ENCODE measurements at places on chromosomes 1 and 21.

- DNase-seq, result no peak
These were observed 758 bp upstream of the ATAD3B start for GRCh38 chr1:1470626-1471388.

DNA sequence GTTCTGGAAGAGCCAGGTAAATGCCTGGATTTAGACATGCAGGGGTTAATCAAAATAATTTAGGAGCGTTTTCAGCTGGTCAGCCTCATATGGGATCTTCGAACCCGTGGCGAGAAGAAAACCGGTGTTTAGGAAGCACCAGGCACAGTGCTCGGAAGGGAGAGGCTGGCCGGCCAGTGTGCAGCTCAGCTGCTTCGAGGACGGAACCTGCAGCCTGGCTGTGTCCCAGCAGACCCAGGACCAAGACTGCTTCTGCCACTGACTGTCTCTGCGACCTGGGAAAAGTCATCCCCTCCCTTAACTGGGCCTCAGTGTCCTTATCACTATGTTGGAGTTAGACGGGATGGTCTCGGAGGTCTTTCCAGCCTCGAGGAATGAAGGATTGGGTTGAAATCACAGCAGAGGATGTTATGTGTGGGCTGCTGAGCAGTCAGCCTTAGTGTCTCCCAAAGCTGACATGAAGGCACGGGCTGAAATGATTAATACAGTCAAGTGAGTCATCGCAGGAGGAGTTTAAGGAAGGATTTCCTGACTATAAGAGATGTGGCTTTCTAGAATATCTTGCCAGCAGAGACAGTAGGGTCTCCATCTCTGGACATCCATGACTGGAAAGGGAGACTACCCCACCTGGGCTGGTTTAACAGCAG lies 20.8 kb downstream of the PPFIA4 start:
- DNase-seq, result no peak

DNA sequence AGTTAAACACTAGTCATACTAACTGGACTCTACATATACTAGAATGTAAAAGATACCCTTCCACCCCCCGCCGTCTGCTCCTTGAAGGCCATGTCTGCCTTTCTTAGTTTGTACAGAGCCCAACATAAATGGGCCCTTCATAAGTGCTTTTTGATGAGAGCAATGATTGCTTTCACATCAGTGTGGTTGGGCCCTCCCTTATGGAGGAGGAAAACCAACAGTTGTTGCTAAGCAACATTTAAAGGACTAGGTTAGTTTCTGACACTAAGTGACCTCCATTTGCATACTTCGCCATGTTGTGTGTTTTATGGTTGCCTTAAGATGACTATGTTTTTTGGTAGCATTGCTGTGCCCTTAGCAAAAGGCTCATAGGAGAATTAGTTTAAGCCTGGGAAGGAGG lies 182.0 kb upstream of the SGIP1 start:
- DNase-seq, result no peak

- DNase-seq, result no peak
These were observed 11.6 kb upstream of the S100A7A start for GRCh38 chr1:153404768-153405167.

- no peak for DNase-seq
These were observed 1.3 kb upstream of the MTARC1 start for GRCh38 chr1:220785166-220786056.

DNA sequence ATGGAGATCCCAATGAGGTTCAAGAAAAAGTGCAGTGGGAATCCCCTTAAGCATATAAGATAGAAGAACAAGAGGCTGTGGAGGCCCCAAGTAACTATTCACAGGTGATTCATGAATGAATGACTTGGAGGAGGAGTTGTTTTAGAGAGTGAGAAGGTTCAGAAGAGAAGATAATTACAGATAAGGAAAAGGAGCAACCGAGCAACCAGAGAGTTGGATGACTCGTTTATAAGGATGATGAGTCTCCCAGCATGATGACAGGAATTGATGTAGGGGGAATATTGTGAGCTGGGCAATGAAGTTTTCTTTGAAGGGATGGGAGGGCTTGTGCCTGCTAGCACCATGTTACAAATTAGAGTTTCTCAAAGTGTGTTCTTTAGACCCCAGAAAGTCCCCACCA lies 9.8 kb downstream of the C8A start:
- DNase-seq, result no peak

DNA sequence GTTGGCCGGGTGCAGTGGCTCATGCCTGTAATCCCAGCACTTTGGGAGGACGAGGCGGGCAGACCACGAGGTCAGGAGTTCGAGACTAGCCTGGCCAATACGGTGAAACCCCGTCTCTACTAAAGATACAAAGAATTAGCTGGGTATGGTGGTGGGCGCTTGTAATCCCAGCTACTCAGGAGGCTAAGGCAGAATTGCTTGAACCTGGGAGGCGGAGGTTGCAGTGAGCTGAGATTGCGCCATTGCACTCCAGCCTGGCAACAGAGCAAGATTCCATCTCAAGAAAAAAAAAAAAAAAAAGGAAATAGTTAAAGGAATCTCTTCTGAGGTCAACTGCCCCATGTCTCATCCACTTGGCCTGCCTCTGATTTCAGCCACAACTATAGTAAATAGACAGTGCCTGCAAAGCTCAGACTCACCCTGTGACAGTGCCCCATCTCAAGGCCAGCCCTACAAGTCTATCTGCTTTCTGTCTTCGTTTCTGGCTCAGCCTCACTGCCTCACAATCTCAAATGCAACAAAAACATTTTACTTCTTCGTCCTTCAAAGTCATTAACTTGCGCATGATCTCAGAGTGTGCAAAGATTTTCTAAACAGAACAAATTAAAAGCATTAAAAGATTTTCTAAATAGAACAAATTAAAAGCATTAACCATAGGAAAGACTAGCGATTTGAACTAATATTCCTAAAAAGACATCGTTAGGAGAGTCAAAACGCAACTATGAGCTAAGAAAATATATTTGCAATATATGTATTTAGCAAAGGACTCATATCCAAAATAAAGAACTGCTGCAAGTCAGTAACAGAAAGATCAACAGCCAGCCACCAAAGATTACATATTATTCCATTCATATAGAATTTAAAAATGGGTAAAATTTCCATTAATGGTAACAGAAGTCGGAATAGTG lies 65.0 kb upstream of the PRDX6 start:
- no peak for DNase-seq

- DNase-seq, result no peak
These were observed 206.8 kb downstream of the ST6GALNAC3 start for GRCh38 chr1:76281306-76281705.

- DNase-seq, result no peak
These were observed 33.9 kb upstream of the IPO9 start for GRCh38 chr1:201795066-201795465.

DNA sequence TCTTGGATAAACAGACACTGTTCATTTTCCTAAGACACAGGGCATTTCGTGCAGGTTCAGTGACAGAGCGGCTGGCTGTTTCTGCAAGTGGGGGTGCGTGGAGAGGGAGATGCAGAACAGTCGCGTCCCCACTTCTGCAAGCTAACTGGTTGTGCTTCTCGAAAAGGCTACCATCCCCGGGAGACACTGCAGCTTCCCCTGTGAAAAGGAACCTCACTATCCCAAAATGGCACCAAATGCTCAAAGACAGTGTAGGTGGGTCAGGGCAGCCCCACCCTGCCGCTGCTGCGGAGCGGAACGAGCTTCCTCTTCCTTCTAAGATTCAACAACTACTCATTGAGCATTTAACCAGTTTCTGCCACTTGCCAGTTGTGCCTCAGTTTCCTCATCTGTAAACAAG lies 19.2 kb upstream of the BACE2 start:
- no peak for DNase-seq
